ENCODE measurements at places on chromosomes 13 and 19.

DNA sequence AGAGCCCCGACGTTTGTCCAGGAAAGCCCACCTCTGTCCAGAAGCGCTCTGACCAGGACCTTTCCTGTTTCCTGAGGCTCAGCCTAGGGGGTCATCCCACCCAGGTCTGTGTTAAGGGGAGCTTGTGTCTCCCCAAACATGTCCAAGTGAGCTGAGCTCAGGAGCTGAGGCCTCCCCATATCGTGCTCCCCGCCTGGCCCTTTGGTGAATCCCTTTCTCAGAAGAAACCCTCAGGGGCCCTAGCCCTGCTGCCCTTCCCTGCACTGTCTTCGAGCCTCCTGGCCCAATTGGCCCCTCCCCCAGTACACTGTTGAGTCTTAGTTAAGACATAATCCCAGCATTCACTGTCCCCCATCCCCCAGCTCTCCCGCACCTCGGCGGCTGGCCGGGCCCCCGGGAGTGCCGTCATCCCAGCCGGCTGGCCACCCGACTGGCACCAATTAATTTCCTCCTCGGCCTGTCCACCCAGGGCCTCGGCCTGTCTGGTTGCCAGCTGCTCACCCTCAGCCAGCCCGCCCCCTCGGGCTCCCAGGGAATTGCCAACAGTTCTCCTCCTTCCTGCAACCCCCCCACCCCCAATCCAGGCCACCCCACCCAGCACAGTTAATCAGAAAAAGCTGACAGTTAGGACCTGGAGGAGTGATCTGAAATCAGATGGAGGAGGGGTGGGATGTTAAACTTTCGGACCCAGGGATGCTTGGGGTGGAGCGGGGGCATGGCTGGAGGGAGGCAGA, 13.6 kb downstream of the IER2 start:
- no peak for DNase-seq

DNA sequence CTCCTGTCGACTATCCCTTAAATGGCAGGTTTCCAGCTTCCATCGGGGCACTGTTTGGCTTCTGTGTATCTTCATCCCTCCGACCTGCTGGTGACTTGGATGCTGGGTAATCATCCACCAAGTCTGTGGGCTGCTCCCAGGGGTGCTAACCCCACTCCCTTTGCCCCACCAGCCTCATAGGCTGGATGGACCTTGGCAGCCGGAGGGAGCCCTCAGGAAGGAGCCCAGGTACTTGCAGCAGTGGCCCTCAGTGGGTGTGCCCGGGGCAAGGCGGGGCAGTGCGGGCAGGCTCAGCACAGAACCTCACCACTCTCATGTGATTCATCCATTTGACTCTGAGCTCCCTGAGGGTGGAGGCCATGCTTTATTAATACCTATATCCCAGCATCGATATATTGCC, 27.4 kb upstream of the TUBGCP3 start:
- DNase-seq: no peak

DNA sequence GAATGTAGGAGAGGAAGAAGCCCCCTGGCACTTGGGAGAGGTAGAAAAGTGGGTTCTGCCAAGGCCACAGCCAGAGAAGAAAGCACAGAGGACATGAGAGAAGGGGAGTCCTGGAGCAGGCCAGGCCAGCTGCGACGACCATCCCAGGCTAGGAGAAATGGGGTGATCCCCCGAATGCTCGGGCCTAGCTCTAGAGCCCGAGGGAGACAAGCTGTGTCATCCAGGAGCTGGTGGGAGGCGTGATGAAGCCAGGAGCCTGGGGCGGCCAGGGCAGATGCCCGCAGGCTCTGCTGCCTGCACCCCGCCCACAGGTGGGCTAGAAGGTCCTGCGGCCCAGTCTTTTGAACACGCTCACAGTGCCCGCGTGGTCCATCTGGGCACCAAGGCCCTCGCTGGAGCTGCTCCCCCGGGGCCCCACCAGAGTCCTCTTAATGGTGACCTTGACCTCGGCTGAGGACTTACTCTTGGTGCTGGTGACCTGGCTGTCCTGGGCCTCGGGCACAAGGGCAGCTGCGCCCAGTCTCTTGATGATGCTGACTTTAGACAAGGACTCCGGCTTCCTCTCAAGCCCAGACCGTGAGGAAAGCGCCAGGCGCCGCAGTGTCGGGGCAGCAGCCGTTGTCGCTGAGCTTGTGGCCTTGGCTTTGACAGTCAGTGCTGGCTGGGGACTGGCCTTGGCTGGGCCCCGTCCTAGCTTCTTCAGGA, 26.5 kb downstream of the C19orf47 start:
- no peak for DNase-seq

DNA sequence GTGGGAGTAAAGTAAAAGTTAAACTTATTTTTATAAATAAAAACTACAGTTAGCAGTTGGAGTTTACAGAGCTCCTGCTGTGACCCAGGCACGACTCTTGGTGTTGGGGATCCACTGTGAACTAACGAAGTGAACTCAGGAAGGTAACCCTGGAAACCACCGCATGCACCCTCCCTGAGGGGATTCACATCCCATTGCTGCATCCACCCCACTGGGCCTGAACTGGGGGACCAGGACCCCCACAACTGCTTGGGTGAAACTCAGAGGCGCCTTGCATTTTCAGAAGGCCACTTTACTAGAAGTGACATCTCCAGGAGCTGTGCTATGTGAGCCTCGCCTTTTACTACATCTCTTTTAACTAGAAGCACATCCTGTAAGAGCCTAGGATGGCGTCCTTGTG, 166.4 kb downstream of the TEX29 start:
- DNase-seq: no peak

- DNase-seq: no peak
These were observed 4.7 kb downstream of the CDC34 start for GRCh38 chr19:536031-536880.

DNA sequence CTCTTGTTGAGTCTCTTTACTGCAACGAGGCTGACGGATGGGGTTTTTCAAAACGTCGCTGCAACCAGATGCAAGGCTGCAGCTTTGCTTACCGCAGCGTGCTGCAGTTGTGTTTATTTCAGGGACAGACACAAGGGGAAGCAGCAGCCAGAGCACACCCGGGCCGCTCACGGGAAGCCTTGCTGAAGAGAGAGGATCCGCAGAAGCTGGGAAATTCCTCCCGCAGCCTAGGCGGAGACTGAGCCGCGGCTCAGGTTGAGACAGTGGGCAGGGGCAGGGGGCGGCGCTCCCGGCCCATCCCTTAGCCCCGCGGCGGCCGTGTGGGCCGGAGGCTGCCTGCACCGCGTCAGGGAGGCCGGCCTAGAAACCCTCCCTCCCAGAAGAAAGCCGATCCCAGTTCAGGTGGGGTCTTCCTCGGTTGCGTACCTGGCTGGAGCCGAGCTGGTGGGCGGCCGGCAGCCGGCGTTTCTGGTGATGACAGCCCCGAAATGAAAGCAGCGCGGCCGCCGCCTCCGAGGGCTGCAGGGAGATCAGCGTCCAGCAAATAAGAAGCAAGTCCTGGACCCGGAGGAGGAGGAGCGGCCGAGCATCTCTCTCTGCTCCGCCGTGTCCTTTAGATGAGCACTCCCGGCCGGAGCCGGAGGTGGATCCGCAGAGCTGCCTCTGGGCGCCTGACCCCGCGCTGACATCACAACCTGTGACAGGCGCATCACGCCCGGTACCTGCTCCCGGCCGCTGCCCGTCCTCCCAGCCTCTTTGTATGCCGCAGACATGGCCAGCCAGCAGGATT, at the start of gene FRY:
Gene FRY, plus strand, starts transcription at position 750 of the 790 bp plus-strand sequence. Its CDS starts 22 bp downstream, at position 772.
- DNase-seq: no peak

DNA sequence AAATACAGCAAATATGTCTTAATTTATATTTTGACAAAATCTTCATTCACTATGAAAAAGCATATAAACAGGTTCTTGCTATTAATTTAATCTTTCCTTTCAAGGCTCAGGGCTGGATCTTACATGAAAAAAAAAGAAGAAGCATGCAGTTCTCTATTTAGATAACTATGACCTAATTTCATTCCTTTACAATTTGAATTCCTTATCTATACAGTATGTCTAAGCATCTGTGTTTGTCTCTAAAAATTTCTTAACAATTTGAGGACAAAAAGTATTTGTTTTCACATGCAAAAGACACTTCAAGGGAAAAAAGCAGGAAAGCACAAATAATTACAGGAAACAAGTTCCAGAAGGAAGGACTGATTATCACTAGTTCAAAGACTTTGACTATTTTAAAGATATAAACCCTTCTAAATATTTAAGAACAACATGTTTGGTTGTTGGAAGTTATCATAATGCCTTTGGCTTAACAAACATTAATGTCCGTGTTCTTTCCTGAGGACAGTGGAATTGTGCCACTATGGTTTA, 157.5 kb downstream of the TBC1D4 start:
- DNase-seq: no peak

GRCh38 chr19:7346488-7346971, 2.2 kb upstream of the ARHGEF18 start:
- no peak for DNase-seq

- no peak for DNase-seq
These were observed 36.1 kb downstream of the CEP89 start for GRCh38 chr19:32935629-32936028.

GRCh38 chr13:106475852-106476251, 59.6 kb downstream of the EFNB2 start:
- no peak for DNase-seq

GRCh38 chr13:97226788-97227627, 4.9 kb downstream of the MBNL2 start:
- DNase-seq: no peak

GRCh38 chr13:94199135-94199534, 280.3 kb downstream of the DCT start:
- no peak for DNase-seq

DNA sequence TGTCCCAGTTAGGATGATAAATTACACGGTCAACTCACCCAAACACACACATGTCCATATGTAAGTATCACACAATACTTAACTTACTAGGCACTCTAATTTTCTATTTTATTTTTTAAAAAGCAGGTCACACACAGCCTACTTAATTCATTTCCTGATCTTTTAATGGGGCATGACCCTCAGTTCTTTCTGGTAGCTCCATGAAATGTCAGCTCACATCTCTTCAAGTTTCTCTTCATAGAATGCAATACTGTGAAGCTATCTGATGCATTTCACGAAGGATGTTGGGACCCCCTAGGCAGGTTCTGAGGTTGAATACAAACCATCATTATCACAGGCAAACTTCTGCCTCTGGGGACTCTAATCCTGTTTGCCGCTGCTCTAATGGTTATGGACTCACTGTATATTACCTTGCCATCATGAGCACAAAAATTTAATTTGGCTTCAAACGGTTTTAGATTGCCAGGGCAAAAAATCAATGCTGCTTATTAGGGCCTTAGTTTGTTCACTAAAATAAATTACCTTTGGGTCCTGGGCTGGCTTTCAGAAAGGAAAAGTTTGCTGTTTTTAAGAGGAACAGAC, 16.1 kb upstream of the DHRS12 start:
- no peak for DNase-seq

DNA sequence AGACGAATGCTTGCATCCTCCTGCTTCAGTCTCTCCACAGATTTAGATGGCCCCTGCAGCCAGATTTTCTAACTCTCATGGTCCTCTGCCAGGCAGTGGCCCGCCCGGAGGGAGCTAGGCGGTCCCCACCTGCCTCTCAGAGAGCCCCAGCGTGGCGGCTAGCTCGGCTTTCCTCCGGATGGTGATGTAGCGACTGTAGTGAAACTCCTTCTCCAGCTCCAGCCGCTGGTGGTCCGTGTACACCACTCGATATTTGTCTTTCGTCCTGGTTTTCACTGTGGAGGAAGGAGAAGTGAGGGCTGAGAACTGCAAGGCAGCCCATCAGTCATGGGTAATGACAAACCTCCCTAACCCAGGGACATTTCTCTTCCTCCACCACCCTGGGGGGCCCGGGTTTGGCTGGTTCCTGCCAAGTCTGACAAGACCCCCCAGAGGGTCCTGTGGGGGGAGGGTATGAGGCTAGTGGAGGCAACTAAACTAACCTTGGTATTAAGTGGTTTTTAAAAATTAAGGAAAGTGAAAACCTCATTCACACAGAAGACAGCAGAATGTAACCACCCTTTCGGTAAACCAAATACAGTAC, 4.3 kb downstream of the CDX2 start:
- DNase-seq: no peak

DNA sequence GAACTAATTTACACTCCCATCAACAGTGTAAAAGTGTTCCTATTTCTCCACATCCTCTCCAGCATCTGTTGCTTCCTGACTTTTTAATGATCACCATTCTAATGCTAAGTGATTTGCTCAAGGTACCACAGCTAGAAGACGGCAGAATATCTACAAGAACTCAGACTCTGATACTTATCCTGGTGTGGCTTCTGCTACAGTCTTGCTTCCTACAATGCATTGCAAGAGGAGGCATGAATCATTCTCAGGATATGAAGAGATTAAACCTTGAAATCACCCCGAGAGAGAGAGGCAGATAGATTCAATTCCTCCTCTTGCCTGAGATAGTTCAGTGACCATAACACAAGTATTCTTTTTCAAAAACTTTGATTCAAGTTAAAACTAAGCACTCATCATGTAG, 306.4 kb downstream of the TBC1D4 start:
- no peak for DNase-seq

- peak; percentile 76 for DNase-seq
These were observed 111.8 kb downstream of the SACS start for GRCh38 chr13:23321535-23322241.

- DNase-seq: no peak
These were observed 27.1 kb upstream of the SERP2 start for GRCh38 chr13:44346534-44346933.

- no peak for DNase-seq
These were observed 28.8 kb upstream of the TUBGCP3 start for GRCh38 chr13:112616586-112617362.

GRCh38 chr13:106121173-106121754, 414.2 kb downstream of the EFNB2 start:
- no peak for DNase-seq

- DNase-seq: no peak
These were observed 79.5 kb downstream of the PCDH9 start for GRCh38 chr13:67150608-67151007.

Data from AG04449 (cell line).